ENCODE measurements at places on chromosomes 3 and 15. TPM values are rescaled to one million over a fixed set of nuclear protein-coding genes. Genes with fewer than 3 reads are reported as not detected.

The OR4M2 gene
- not detected for total RNA-seq

The RPUSD2 gene
- 13.0 TPM for total RNA-seq

The RTP1 gene
- not detected for total RNA-seq

The HRG gene
- total RNA-seq = not detected

The PAK6 gene
- 7.1 TPM for total RNA-seq

The GP9 gene
- not detected for total RNA-seq

The AADACL2 gene
- total RNA-seq = not detected

The GPR149 gene
- not detected for total RNA-seq

The DNAH12 gene
- not detected for total RNA-seq

The CCR1 gene
- 0.85 TPM for total RNA-seq

The GNB4 gene
- 48.2 TPM for total RNA-seq

The SLC27A2 gene
- not detected for total RNA-seq

The LRRC31 gene
- not detected for total RNA-seq

The BFSP2 gene
- total RNA-seq = not detected

The SLC12A1 gene
- total RNA-seq = not detected

- peaks cover 6% of the 10 kb centered on the region for H3K27me3 ChIP-seq
- H3K36me3 ChIP-seq = no peaks in the 10 kb centered on the region
- peaks cover 34% of the 10 kb centered on the region for H3K4me1 ChIP-seq
- peak overlapping the region; percentile 59 for H3K4me3 ChIP-seq
- H3K27ac ChIP-seq = peak overlapping the region; percentile 23
Measured at GRCh38 chr3:105367406-105368213, 901 bp downstream of the ALCAM start.

DNA sequence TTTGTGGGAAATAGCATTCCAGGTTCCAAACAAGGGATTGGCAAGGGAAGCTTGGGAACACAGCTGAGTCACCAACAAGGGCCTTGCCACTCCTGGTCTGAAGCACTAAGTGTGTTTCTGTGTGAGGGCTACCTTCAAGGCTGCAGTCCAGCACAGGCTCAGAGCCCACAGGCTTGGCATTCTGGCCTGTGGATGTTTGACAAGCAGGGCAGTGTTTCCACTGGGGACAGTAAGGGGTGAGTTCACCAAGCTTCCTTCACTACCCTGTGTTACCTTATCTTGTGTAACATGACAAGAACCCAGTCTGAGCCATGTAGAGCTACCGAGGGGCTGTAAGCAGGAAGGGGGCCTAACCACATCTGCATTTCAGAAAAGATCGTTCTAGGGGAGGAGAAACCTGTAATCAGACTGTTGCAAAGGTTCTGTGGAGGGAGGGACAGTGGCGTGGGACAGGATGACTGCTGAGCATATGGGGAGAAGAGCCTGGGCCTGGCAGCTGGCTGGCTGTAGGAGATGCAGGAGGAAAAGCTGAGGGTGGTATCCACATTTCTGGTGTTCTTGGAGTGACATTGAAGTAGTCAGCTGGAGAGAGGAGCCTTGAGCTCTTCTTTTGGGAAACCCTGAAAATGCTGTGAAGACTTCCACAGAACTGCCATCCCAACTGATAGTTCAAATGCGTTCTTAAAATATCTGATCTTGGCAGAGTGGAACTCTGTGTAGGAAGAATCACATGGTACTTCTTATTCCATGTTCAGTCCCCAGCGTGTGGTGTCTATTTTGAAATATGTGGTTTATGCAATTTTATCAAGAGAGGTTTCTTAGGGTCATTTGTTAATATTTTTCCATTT is 61.3 kb downstream of the CTDSPL start:
- H3K27me3 ChIP-seq = no peaks in the 10 kb centered on the region
- H3K4me3 ChIP-seq = no peak overlapping the region
- peak; percentile 47 for DNase-seq
- H3K27ac ChIP-seq = peak overlapping the region; percentile 23
- no peaks in the 10 kb centered on the region for H3K36me3 ChIP-seq

DNA sequence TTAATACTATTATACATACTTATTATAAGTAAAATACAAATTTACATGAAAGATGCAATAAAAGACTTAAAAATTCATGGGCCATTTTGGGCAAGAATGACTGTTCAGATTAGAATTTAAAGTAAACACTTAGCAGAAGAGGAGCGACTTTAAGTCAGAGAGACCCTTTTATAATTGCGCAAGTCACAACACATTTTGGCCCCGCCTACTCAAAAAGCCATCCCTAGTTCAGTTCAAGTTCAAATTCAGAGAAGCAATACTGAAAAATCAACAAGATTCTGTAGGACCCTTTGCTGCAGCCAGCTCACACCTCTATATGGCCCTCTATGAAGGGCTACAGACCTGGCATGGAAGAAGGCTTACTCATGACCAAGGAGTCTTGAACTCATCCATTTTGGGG is 64.6 kb downstream of the PEAK1 start:
- no peak overlapping the region for H3K27ac ChIP-seq
- H3K27me3 ChIP-seq = no peaks in the 10 kb centered on the region
- H3K36me3 ChIP-seq = no peaks in the 10 kb centered on the region
- DNase-seq = no peak

- H3K27ac ChIP-seq = no peak overlapping the region
- no peaks in the 10 kb centered on the region for H3K36me3 ChIP-seq
- H3K4me1 ChIP-seq = no peaks in the 10 kb centered on the region
- H3K27me3 ChIP-seq = no peaks in the 10 kb centered on the region
- H3K4me3 ChIP-seq = no peak overlapping the region
Measured at GRCh38 chr15:58597943-58598828, 151.3 kb downstream of the ADAM10 start.

- H3K27me3 ChIP-seq = no peaks in the 10 kb centered on the region
- no peak overlapping the region for H3K27ac ChIP-seq
- no peak overlapping the region for H3K4me3 ChIP-seq
- H3K36me3 ChIP-seq = no peaks in the 10 kb centered on the region
- no peaks in the 10 kb centered on the region for H3K4me1 ChIP-seq
Measured at GRCh38 chr3:24661175-24661584, 166.5 kb upstream of the THRB start.

- no peak overlapping the region for H3K4me3 ChIP-seq
- no peaks in the 10 kb centered on the region for H3K4me1 ChIP-seq
- no peak for DNase-seq
- H3K36me3 ChIP-seq = no peaks in the 10 kb centered on the region
- no peak overlapping the region for H3K27ac ChIP-seq
- H3K27me3 ChIP-seq = no peaks in the 10 kb centered on the region
Measured at GRCh38 chr3:112900113-112900512, 53.4 kb upstream of the CD200R1L start.

DNA sequence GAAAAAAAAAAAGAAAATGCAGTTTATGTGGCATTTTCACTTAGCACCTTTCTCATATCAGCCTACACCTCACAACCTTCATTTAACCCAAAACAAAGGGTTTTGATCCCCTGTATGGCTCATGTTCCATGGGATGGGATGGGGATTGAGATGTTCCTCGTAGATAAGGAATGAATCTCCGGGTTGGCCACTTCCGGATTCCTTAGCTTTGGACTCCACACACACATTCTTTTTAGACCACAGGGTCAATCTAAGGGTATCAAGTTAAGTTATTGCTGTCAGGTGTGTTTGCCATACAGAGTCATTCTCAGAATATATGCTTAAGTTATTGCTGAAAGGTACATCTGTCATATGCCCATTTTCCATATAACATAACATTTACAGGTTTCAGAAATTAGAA is 301.4 kb upstream of the TGFBR2 start:
- H3K4me1 ChIP-seq = no peaks in the 10 kb centered on the region
- DNase-seq = no peak
- no peak overlapping the region for H3K27ac ChIP-seq
- no peak overlapping the region for H3K4me3 ChIP-seq

- no peaks in the 10 kb centered on the region for H3K36me3 ChIP-seq
- H3K4me3 ChIP-seq = no peak overlapping the region
Measured at GRCh38 chr3:161142486-161142885, 37.3 kb upstream of the B3GALNT1 start.

DNA sequence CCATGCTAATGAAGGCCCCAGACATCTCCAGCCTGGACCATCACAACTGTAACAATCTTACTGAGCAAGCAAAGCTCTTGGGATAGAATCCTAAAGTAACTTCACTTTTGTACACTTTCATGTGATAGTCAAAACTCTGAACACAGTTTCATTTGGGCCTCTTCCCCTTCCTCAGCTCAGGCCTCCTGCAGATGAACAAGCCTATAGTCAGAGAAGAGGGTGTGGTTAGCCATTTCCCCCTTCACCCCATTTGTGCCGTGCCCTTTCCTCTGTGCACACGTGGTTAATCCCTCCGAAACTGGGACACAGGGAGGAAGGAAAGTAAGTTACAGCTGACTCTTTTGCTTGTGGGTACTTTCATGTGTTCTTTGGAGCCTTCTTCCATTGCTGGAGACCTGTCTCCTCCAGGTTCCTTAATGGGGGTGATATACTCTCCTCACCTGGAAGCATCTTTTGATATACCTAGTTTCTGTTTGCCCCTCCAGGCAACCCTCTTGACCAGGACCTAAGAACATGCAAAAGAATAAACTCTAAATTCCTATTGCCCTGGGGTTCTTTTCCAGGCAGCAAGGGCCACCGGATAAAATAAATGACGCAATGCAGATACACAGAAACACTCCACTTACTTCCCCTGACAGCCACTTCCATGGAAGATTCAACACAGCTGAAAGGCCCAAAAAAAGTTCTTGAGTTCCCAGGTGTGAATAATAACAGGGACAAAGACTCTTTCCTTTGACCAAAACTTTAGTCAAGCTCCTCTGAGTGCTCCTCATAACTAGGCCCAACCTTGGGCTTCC is 29.6 kb upstream of the CSTA start:
- no peak overlapping the region for H3K4me3 ChIP-seq
- no peak for DNase-seq
- no peaks in the 10 kb centered on the region for H3K4me1 ChIP-seq
- no peak overlapping the region for H3K27ac ChIP-seq

- no peaks in the 10 kb centered on the region for H3K27me3 ChIP-seq
- peak; percentile 49 for DNase-seq
- no peak overlapping the region for H3K4me3 ChIP-seq
Measured at GRCh38 chr15:78047761-78048627, 29.5 kb downstream of the TBC1D2B start.

DNA sequence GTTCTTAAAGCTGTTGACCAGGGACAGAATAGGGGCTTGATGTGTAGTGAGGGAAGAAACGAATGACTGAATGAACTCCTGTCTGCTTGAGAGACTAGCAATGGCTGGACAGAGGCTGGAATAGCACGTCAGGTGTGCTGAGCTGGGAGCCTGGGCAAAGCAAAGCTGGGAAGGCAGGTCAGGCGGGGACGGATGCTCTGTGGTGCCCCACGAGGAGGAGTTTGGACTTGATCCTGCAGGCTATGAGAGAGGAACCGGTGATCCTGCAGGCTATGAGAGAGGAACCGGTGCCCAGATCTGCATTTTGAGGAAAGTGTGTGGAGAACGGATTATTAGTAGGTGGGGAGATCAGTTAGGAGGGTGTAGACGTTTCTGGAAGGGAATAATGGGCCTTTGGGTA is 31.3 kb upstream of the PSTPIP1 start:
- H3K4me3 ChIP-seq = no peak overlapping the region
- H3K4me1 ChIP-seq = peaks cover 30% of the 10 kb centered on the region

Data from heart right ventricle (tissue), 16 donors.